ENCODE measurements at places on chromosomes 12 and 14. TPM values are rescaled to one million over a fixed set of nuclear protein-coding genes. Genes with fewer than 3 reads are reported as not detected.

DNA sequence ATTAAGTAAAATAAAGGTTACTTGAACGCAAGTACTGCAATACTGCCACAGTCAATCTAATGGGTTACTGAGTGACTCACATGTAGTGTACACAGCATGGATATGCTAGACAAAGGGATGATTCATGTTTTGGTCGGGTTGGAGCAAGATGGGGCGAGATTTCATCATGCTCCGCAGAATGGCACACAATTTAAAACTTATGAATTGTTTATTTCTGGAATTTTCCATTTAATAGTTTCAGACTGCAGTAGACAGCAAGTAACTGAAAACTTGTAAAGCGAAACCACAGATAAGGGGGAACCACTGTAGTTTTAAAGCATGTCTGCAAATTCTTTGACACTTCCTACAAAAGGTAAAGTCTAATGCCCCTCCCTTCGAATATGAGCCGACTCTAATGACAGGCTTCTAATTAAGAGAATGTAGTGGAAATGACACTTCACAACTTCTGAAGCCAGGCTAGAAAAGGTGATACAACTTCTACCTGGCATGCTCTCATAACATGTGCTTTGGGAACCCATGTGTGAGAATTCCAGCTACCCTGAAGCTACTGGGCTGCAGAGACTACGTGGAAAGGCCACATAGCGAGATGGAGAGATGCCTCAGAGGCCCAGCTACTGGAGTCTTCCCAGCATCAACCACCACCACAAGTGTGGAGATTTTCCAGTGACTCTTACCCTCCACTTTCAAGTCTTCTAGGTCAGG, 13.9 kb upstream of the TCP11L2 start:
- DNase-seq: no peak
- H3K36me3 ChIP-seq: no peaks in the 10 kb centered on the region
- H3K27me3 ChIP-seq: peaks cover 7% of the 10 kb centered on the region

DNA sequence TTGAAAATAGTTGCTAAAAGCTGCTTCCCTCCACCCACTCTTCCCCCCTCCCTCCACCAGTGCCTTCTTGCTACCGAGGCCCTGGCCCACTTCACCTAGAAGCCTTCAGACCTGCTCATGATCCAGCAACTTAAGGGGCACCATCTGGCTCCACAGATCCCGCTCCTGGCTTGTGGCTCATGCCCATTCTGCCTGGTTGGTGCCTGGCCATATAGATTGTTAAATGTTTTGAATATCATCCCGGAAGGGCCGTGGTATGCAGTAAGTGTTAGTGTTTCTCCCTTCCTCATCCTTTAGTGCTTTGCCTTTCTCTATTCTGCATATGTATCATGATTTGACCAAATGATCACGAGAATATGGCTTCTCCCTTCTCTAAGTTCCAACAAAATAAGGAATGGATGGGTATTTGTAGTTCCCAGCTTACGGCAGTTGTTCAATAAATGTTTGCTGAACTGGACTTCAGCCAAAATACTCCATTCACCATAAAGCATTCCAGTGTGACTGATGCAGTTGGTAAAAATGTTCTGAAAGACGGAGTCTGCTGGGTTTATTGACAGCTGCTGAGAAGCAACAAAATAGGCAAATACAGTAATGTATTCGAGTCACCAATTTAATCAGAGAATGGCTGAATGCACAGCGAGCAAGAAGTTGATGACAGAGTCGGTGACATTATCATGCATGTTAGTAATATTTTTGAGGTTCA, 30.7 kb downstream of the GRIP1 start:
- no peaks in the 10 kb centered on the region for H3K4me1 ChIP-seq
- peaks cover 3% of the 10 kb centered on the region for H3K27me3 ChIP-seq
- no peak overlapping the region for H3K27ac ChIP-seq
- DNase-seq: no peak

DNA sequence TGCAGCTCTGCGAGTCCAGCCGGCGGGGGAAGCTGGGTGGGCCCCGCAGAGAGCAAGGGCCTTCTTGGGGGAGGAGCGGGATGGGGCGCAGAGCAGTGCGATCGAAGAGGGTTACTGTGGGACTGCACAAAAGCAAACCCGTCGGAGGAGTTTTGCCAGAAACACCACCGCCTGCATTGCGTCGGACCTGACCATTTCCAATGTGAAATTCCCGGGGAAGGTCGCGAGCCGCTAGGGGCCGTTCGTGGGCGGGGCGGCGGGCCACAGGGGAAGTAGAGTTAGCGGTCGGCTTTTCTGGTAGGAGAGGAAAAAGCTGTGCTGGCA, 333 bp upstream of the KCNA1 start:
- no peaks in the 10 kb centered on the region for H3K36me3 ChIP-seq
- H3K27me3 ChIP-seq: peaks cover 48% of the 10 kb centered on the region
- H3K4me1 ChIP-seq: peaks cover 8% of the 10 kb centered on the region

- DNase-seq: no peak
- H3K36me3 ChIP-seq: no peaks in the 10 kb centered on the region
- H3K27ac ChIP-seq: no peak overlapping the region
- peaks cover 37% of the 10 kb centered on the region for H3K27me3 ChIP-seq
Measured at GRCh38 chr14:88790501-88791251, 2.1 kb downstream of the EML5 start.

GRCh38 chr12:6729186-6729585, 5.3 kb downstream of the COPS7A start:
- peaks cover 20% of the 10 kb centered on the region for H3K36me3 ChIP-seq
- DNase-seq: no peak
- H3K4me1 ChIP-seq: peaks cover 10% of the 10 kb centered on the region
- no peak overlapping the region for H3K4me3 ChIP-seq

DNA sequence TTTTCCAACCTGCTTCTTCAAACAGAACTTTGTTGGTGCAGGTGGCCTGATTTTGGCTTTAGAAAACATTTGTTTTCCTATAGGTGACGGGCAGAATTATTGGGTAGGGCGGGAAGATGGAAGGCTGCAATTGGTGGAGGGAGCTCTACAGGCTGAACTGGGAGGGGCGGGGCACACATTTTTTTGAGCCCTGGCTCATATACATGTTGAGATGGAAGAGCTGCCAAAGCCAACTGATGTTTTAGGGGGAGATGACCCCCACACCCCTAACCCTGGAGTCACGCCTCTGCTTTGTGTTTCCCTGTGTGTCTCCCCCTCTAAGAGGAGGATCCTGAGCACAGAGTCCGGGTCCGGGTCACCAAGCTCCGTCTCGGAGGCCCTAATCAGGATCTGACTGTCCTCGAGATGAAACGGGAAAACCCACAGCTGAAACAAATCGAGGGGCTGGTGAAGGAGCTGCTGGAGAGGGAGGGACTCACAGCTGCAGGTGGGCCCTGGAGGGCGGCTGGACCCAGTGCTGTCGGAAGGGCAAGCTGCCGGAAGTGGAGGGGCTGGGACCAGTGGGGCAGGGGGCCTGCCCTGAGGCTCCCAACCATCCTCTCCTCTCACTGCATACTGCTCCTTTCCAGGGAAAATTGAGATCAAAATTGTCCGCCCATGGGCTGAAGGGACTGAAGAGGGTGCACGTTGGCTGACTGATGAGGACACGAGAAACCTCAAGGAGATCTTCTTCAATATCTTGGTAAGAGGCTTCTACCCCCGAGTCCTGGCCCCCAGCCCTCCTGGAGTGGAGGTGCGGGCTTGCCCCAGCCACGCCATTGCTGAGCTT, 18.6 kb downstream of the AGAP2 start:
- no peak overlapping the region for H3K27ac ChIP-seq
- H3K36me3 ChIP-seq: peaks cover 53% of the 10 kb centered on the region
- H3K27me3 ChIP-seq: no peaks in the 10 kb centered on the region
- no peak for DNase-seq
- no peak overlapping the region for H3K4me3 ChIP-seq

DNA sequence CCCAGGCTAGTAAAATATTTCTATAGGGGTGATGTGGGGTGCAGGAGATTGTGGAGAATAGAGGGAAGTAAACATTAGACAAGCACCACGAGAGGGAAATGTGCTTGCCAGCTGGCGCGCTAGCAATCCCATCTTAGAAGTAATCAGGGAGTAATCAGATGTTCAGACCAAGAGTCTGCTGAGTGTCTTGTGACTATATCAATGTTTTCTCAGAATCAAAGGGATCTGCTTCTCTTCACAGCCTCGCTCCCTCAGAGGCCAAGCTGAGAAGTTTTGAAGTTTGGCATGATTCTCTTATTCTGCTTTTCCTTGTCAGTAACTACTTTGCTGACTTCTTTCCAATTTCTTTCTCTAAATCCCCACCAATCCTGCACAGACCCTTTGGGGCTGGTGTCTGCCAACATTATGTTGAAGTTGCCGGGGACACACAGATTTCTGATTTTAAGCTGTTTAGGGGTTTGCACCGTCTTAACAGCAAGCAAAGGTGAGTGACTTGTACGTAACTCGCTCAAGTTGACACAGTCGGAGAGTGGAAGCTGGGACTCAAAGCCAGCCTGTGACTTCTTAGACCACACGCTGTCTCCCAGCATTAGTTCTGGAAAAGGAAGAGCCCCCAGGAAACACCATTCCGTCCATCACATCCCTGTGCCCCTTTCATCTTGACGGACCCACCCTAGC, 22.0 kb upstream of the TSPAN9 start:
- H3K4me3 ChIP-seq: no peak overlapping the region
- no peak for DNase-seq
- no peaks in the 10 kb centered on the region for H3K4me1 ChIP-seq
- H3K27ac ChIP-seq: no peak overlapping the region
- H3K36me3 ChIP-seq: no peaks in the 10 kb centered on the region

- no peaks in the 10 kb centered on the region for H3K36me3 ChIP-seq
- H3K27me3 ChIP-seq: no peaks in the 10 kb centered on the region
- H3K4me1 ChIP-seq: no peaks in the 10 kb centered on the region
Measured at GRCh38 chr12:48336061-48336460, 14.7 kb downstream of the ZNF641 start.

DNA sequence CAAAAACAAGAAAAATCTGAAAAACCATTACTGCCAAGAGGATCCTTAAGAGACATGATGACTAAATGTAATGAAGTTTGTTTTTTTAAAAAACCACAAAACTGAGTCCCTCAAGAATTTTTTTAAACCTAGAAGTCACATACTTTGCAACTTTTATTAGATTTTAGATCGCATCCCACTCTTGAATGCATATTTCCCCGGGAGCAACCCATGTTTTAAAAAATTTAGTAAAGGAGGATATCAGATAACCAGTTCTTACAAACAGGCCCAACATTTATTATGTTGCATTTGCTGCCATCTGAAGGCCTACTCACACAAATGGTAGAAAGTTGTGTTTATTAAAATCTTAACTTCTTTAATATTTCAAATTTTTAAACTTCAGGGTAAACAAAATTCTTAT, 44.3 kb upstream of the CCT2 start:
- H3K27ac ChIP-seq: no peak overlapping the region
- H3K27me3 ChIP-seq: no peaks in the 10 kb centered on the region
- H3K4me1 ChIP-seq: peaks cover 2% of the 10 kb centered on the region
- no peak overlapping the region for H3K4me3 ChIP-seq
- peaks cover 41% of the 10 kb centered on the region for H3K36me3 ChIP-seq

GRCh38 chr12:4214877-4215228, 58.7 kb upstream of the CCND2 start:
- peaks cover 44% of the 10 kb centered on the region for H3K4me1 ChIP-seq
- H3K36me3 ChIP-seq: no peaks in the 10 kb centered on the region
- H3K27me3 ChIP-seq: peaks cover 2% of the 10 kb centered on the region
- H3K4me3 ChIP-seq: no peak overlapping the region
- no peak for DNase-seq
- H3K27ac ChIP-seq: peak overlapping the region; percentile 70

DNA sequence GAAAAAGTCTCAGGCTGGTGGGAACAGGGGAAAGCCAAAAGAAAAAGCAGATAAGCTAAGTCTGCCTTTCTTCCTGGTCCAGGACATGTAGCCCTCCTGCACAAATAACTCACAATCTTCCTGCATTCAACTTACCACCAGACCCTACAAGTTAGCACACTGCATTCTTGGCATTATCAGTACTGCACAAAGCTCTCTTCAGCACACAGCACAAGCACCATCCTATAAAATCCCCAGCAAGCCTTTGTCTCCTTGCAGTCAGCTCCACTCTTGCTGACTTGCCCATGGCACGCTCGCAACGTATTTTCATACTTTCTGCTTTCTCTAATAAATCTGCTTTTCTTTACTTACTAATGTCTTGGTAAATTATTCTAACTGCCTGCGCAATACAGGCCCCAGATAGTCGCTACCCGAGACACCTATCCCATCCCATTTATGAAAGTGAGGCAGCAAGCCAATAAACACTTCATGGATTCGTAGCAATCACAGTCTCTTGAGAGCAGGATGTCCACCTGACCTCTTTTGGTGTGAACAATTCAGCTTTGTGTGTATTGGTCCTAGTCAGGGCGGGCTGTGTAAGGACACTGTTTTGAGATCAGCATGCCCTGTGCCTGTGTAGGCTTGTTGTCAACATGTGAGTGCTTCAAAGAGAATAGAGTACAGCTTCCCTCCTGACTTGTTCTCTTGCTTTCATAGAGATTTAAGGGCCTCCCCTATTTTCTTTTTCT, 49.0 kb downstream of the TMEM117 start:
- H3K36me3 ChIP-seq: no peaks in the 10 kb centered on the region
- no peak overlapping the region for H3K27ac ChIP-seq
- no peaks in the 10 kb centered on the region for H3K27me3 ChIP-seq
- no peak for DNase-seq
- no peaks in the 10 kb centered on the region for H3K4me1 ChIP-seq

GRCh38 chr12:11730299-11731041, 81.0 kb downstream of the ETV6 start:
- no peaks in the 10 kb centered on the region for H3K27me3 ChIP-seq
- peaks cover 75% of the 10 kb centered on the region for H3K4me1 ChIP-seq
- DNase-seq: no peak
- peaks cover 40% of the 10 kb centered on the region for H3K36me3 ChIP-seq
- peak overlapping the region; percentile 28 for H3K4me3 ChIP-seq

DNA sequence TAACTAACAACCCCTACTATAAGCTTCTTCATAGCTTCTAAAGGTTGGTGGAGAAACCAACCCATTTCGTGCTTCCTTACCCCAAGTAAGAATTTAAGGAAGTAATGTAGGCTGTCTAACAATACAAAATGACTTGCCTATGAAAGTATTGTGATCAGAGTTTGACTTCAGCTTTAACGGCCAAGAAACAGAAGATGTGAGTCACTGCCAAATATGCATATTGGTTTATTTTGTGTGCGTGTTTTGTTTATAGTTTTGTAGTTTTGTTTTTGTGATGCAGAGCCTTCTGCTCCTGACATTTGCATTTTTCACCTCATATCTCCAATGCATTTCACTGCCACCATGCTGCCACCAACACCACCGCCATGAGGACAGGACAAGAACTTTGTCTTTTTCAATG, 146.0 kb downstream of the FBXL14 start:
- H3K4me3 ChIP-seq: no peak overlapping the region
- no peak overlapping the region for H3K27ac ChIP-seq
- H3K36me3 ChIP-seq: peaks cover 6% of the 10 kb centered on the region
- H3K4me1 ChIP-seq: no peaks in the 10 kb centered on the region
- no peaks in the 10 kb centered on the region for H3K27me3 ChIP-seq
- no peak for DNase-seq

- H3K4me3 ChIP-seq: no peak overlapping the region
- no peak for DNase-seq
- peaks cover 16% of the 10 kb centered on the region for H3K27me3 ChIP-seq
Measured at GRCh38 chr12:21766403-21766802, 8.1 kb downstream of the KCNJ8 start.

Gene SLCO1B1
- total RNA-seq: not detected

Gene INSM2
- not detected for total RNA-seq

Gene ZNF891
- total RNA-seq: 2.0 TPM

Gene CNTN1
- total RNA-seq: not detected

Gene CFAP54
- 0.14 TPM for total RNA-seq
